T-cell (primary cell): ENCODE measurements at places on chromosomes 4 and X.

DNA sequence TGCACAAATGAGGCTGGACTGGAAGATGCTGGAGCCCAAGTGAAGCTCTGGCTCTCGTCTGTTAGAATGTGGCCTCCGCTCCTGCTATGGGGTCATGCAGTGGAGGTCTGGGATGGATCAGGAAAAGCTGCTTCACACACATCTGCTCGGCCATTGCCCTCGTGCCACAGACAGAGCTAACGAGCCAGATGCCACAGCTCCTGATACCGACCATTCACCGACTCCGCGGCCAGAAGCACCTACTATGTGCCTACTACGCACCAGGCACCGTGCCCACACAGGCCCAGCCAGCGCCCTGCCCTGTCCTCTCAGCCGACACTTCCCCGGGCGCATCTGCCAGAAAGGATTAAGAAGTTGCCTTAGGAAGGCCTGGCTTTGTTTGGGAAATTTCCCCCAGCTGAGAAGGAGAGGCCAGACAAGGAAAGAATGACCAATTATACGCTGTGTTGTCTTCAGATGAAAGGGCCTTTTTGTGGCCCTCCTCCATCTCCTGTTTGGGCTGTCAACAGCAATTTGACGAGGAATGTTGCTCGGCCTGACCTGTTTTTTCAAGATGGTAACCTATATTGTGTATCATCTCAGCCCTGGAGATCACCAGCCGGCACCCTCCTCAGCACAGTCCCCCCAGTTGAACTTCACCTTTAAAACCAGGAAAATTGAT lies 34.3 kb downstream of the HMX1 start:
- DNase-seq: no peak

- no peak for DNase-seq
Observed at GRCh38 chr4:123298261-123298660, 98.3 kb upstream of the SPRY1 start.

GRCh38 chr4:122083989-122084388 lies 68.1 kb upstream of the BLTP1 start:
- DNase-seq: no peak

DNA sequence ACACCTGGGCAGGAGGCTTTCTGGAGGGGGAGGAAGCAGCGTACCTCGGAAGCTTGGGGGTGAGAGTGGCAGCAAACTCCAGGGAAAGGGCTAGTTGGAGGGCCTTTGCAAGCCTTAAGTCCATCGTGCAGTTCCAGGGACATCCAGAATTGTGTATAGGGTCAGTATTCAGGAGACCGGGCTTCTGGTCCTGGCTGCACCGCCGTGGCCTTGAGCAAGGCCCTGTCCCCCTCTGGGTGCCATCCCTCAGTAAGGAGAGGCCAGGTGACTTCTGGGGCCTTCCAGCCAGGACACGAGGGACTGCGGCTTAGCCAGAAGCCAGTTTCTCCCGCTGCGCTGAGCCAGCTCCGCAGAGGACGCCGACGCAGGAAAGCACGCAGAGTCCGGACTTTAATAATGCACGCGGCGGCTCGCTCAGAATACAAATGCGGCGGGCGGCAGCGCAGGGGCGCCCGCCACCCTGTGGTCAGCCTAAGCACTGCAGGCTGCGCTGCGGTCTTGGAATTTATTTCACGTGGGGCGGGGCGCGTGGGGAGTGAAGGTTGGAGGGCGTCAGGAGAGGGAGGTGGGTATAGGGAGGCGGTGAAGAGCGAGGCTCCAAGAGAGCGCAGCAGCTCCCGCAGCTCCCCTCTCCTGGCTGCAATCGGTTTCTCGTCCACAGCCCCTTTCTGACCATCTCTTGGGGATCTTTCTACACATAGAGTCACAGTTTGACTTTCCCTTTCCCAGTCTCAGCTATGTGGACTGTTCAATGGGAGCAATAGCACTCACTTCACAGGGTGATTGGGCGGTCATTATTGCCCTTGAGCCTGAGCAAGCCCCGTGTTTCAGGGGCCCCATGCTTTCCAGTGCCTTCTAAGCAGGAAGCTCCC lies 94.1 kb upstream of the GPR50 start:
- DNase-seq: peak; percentile 19

DNA sequence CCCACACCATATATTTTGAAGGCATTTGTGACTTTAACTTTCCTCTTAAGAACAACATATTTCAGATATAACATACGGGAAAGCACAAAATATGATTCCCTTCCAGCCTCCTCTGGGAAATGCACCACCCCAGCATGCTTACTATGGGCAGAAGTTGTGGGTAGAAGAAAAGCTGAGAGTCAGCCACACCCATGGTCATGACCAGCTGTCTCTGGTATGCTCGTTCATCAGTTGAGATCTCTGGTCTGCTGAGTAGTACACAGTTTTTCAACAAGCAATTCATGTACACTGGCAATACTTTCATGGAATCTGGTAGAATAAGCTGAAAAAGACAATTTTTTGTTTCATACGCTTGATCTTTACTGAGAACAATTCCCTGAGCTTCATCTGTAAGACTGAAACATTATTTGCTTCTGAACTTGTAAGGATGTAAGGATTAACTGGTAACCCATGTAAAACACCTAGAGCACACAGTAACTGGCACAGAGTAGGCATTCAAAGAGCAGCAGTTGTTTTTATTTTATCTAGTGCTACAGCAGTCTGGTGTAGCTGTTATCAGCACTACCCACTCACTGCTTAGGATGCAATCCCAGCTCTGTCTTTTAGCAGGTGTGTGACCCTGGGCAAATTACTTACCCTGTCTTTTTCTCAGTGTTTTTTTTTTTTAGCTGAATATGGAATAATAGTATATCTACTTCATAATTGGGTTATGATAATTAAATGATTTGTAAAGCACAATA lies 47.6 kb downstream of the METTL14 start:
- no peak for DNase-seq

GRCh38 chr4:38743866-38744265 lies 38.9 kb downstream of the TLR10 start:
- no peak for DNase-seq

- no peak for DNase-seq
Observed at GRCh38 chrX:151871244-151871643, 41.4 kb upstream of the MAGEA4 start.

DNA sequence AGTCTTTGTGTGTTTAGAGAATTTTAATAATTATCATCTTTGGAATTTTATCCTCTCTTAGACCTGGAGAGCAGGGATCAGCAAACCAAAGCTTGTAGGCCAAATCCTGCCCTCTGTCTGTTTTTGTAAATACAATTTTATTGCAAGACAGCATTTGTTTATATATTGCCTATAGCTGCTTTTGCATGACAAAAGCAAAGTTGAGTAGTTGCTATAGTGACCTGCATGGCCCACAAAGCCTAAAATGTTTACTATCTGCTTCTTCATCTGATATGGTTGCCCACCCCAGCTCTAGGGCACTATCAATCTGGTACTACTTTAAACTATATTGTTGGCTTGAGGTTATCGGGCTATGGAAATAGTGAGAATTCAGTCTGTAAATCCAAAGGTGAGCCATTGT lies 80.3 kb downstream of the GPAT3 start:
- no peak for DNase-seq
